ENCODE measurements at places on chromosomes 6 and 20.

- DNase-seq: no peak
These were observed 55.8 kb downstream of the SNAI1 start for GRCh38 chr20:50038574-50038991.

DNA sequence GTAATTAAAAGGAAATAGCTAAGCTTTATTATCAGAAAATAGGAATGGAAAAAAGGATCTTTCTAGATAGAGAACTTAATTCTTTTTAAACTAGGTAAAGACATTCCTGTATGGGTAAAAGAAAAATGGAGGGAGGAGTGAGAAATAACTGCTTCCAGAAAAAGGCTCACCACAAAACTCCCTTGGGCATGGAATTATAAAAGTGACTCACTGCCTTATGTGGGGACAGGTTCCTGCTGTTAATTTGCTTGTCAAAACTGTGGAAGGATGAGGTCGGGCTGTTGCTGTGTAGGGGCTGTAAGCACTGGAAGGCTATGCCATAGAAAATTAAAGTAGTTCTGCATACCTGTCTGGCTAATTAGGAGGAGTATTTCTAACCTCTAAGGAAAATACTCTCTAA, 158.7 kb downstream of the UBE3D start:
- no peak for DNase-seq

- no peak for DNase-seq
These were observed 101.3 kb downstream of the COL21A1 start for GRCh38 chr6:56146086-56146485.

GRCh38 chr6:13614926-13615791, at the start of gene NOL7:
Gene NOL7, plus strand, starts transcription at chr6:13615335. Its CDS starts 24 bp downstream, at chr6:13615359.
- DNase-seq: peak; percentile 89

GRCh38 chr6:142881290-142881689, 63.7 kb downstream of the HIVEP2 start:
- DNase-seq: no peak

DNA sequence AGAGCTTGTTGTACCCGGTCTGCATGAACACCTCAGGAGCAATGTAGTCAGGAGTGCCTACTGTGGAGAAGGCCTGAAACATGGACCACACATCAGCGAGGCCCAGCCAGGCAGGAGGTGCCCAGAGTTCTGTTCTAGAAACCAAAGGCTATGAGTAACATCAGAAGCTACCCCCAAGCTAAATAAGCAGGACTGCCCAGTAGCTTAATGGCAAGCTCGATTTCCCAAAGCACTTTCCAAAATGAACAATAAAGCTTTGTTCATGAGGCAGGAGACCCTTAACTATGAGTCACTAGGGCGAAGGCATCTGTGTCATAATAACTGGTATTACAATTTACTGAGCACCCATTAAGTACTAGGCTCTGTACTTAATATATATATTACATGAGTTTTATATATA, 47.4 kb downstream of the STK38 start:
- DNase-seq: no peak

- DNase-seq: no peak
These were observed 637.8 kb downstream of the RFPL4B start for GRCh38 chr6:112984899-112985298.

- DNase-seq: no peak
These were observed 223.0 kb upstream of the LRFN2 start for GRCh38 chr6:40810171-40810570.

- no peak for DNase-seq
These were observed 204.3 kb downstream of the SMOC2 start for GRCh38 chr6:168645326-168645725.

GRCh38 chr6:111813677-111814310, 59.5 kb downstream of the FYN start:
- no peak for DNase-seq

DNA sequence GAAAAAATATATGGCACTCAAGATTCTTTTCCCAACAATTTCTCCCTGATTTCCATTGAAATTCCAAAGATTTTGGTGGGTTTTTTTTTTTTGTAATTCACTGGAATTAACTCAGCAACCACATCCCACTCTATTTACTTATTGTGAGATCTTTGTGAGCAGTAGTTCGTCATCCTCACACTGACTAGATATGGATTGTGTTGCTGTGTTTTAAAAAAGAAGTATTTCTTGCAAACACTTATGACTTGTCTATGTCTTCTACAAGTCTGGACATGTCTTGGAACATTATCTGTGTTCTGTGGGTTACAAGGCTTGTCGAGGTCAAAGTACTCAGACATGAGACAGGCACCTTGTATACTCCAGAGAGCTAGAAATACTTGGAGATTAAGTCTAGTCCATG, 7.3 kb upstream of the TENT5A start:
- no peak for DNase-seq

DNA sequence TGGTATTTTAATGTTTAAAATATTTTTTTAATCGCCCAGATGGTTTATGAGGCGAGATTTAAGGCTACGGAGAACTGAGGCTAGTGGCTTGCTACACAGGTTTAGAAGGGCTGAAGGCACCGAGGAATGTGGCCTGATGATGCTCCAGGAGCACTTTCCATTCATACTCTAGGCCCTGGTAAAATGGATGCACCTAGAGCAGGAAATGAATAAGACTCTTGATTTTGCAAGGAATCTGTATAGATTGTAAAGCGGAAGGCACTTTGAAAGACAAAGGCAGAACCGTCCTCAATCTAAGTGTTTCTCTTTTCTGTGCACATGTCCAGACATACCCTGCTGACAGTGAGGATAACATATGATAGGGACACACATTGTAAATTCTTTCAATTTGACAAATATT, 30.1 kb downstream of the POU3F2 start:
- DNase-seq: no peak

DNA sequence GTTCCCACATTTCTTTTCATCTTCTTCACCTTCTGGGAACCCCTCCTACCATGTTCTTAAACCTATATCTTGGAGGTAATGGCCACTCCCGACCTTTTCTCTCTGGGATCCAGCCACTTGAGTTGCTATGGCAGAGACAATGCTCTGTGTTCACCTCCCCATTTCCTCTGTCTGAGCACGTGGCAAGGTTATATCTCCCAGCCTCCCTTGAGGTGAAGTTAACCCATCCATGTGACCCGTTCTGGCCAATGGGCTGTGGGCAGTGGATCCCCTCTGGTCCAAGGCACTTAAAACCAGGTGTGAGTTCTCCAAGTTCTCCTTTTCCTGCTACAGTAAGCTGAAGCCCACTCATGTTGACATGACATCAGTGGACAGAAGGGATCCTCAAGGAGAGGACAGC, 261.4 kb downstream of the LRFN2 start:
- no peak for DNase-seq

GRCh38 chr6:87830907-87831306, 128.9 kb upstream of the AKIRIN2 start:
- no peak for DNase-seq

DNA sequence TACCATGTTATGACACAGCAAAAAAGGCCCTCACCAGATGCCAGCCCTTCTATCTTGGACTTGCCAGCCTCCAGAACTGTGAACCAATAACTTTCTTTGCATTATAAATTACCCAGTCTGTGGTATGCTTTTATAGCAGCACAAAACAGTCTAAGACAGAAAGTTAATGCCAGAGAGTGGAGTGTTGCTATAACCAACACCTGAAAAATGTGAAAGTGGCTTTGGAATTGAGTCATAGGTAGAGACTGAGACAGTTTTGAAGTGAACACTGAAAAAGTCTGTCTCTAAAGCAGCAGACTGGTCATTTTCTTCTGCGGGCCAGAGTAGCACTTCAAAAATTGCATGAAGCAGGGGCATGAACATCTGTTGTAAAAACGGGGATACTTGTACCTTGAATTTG, 28.0 kb upstream of the ASIP start:
- no peak for DNase-seq

- no peak for DNase-seq
These were observed 139.7 kb upstream of the TMEM170B start for GRCh38 chr6:11397622-11398450.

DNA sequence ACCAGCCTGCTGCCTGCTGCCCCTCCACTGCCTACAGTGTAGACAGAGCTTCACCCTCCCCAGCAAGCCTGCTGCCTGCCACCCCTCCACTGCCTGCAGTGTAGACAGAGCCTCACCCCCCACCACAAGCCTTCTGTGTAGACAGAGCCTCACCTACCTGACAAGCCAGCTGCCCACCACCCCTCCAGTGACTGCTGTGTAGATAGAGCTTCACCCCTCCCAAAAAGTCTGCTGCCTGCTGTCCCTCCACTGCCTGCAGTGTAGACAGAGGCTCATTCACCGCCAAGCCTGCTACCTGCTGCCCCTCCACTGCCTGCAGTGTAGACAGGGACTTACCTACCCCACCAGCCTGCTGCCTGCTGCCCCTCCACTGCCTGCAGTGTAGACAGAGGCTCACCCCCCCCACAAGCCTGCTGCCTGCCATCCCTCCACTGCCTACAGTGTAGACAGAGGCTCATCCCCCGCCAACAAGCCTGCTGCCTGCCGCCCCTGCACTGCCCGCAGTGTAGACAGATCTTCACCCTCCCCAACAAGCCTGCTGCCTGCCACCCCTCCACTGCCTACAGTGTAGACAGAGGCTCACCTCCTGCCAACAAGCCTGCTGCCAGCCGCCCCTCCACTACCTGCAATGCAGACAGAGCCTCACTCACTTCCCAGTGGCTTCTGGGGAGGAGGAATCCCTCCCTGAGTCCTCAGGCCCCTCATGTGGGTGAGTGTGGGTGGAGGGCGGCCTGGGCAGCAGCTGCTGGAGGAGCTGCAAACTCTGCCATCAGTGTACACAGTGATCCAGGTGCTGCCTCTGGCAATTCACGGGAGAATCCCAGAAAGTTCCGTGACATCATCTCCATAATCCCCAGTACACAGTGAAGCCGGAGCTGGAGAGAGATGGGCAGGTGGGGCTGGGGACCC, 140.9 kb downstream of the DLL1 start:
- DNase-seq: no peak

DNA sequence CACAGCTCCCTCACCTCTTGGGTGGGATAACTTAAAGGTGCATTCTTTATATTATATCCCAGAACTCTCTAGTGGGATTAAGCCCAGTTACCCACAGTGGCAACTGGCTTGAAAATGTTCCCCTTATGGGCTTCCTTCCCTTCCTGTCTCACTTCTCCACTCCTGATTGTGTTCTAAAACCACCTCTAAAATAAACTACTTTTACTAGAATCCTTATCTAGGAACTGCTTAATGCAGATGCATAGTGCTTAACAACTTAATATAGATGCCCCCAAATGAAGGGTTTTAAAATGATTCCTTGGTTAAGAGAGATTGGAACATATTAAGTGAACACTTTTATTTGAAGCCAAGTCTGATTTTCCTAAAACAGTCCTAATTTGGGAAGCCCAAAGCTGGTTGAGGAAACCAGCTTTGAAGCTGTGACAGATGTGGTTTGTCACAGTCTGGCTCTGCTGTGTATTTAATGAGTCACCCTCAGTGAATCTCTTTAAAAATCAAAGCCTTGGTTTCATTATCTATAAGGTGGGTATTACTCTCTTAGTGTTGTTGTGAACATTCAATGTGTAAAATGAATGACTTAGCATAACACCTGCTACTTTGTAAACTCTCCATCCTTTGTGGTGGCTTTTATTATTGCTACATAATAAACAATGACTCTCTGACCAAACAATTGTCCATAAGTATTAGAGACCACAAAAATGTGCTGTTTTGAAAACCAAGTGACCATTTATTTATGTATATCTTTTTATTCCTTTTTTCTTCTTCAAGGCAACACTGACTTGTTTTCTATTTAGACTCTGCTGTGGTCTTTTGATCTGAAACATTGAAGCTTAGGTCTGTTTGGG, 24.4 kb downstream of the PLCB1 start:
- DNase-seq: no peak

DNA sequence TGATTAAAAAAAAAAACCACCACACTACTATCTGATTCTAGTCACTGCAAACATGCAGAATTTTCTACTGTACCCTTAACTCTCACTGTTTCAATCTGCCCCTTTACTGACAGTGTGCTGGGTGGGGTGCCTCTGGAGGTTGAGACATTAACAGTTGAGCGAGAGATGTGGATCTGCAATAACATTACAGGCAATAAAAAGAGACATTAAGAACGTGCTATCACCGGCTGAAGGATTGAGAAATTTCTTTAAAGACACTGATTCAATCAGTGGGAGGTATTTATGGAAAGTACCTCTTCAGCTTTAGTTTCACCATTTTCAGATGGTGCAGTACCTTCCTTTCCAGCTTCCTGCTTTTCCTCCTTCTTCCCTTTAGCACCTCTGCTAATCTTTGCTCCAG, 32.5 kb downstream of the HMGN3 start:
- no peak for DNase-seq

GRCh38 chr6:133040094-133040802, 200.9 kb upstream of the EYA4 start:
- no peak for DNase-seq

GRCh38 chr6:25132934-25133333, 146.2 kb upstream of the CARMIL1 start:
- DNase-seq: no peak

DNA sequence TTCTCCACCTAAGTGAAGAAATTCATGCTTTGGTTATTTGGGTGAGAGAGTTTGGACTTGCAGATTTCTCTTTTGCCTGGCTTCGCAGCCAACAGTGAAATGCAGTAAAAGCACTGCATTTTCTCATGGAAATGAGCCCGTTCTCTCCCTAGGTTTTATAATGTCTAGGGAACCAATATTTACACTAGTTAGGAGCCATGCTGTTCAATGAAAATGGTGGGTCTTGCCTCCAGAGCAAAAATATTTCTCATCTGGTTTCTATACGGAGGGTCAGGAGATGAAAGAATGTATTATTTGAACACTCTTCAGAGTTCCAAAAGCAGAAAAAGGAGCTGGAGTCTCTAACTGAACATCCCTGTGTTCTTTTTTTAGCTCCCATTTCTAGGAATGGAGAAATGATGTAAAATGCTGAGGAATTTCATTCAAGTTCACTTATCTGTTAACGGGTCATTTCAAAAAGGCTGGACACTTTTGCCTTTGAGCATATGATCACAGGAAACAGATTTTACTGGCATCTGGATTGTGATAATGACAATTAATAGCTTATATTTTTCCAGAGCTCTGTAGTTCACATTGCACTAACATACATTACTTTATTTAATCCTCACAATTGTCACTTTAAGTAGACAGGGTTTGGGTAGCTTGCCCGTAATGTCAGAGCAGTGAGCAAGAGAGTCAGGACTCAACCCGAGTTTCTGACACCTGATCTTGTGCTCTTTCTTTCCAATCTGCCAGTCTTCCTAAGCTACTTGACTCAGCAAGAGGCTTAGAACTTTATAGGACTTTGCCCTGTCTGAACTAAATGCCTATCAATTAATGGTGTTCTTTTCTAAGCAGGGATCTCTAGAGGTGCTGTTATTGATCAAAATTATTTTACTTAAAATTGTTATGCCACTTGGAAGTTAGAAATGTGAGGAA, 78.0 kb downstream of the PPP1R14C start:
- no peak for DNase-seq

GRCh38 chr6:111727802-111728201, 122.1 kb upstream of the TRAF3IP2 start:
- no peak for DNase-seq
